ENCODE measurements at places on chromosomes 12 and 14. TPM values are rescaled to one million over a fixed set of nuclear protein-coding genes. Genes with fewer than 3 reads are reported as not detected.

The VDR gene
- 1.5 TPM for total RNA-seq

The MMP19 gene
- 4.5 TPM for total RNA-seq

DNA sequence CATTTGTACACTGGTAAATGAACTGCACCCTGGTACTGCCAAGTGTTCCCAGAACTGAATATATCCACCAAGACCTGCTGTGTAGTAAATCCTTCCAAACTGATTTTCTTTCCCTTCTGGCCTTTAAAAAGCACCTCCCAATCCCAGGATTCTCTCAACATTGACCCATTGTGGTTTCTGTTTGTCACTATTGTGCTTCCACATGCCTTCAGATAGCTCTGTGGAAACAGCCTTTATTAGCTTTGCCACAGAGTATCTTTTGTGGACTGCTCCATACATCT lies 949 bp upstream of the KIF21A start:
- peaks cover 36% of the 10 kb centered on the region for H3K27me3 ChIP-seq
- H3K4me1 ChIP-seq, result peaks cover 2% of the 10 kb centered on the region
- H3K27ac ChIP-seq, result no peak overlapping the region
- H3K36me3 ChIP-seq, result no peaks in the 10 kb centered on the region

DNA sequence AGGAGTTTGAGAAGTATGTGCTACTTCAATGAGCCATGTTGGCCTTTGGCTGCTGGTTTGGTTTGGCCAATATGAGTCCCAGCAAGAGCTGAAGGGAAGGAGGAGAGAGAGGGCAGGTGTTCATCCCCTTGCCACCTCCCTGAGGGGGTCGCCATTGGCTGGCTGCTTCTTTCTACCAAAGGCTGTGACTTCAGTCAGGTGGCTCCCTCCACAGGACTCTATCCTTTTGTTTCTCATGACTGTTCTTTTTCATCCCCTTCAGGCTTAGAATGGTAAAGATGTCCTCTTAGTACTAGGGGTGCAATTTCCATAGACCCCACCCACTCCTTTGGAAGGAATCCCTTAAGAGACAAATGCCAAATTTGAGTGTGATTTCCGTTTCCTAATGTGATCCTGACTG lies 31.2 kb upstream of the OTOGL start:
- H3K27ac ChIP-seq, result no peak overlapping the region
- H3K4me3 ChIP-seq, result no peak overlapping the region
- H3K36me3 ChIP-seq, result no peaks in the 10 kb centered on the region
- H3K27me3 ChIP-seq, result no peaks in the 10 kb centered on the region
- H3K4me1 ChIP-seq, result no peaks in the 10 kb centered on the region
- DNase-seq, result no peak

DNA sequence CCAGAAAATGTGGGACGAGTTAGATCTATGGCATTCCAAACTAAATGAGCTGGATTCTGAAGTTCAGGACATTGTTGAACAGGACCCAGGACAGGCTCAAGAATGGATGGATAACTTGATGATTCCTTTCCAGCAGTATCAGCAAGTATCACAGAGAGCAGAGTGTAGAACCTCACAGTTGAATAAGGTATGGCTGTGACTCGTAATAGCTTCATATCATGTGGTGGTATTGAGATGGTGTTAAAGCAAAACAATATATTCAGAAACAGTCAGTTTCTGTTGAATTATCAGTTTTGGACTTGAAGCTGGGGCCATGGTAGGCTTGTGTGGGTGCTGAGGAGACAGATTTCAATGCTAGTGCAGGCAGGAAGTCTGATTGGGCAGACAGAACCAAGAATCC lies 213.7 kb downstream of the ESR2 start:
- DNase-seq, result no peak
- peaks cover 19% of the 10 kb centered on the region for H3K36me3 ChIP-seq
- no peaks in the 10 kb centered on the region for H3K4me1 ChIP-seq
- no peaks in the 10 kb centered on the region for H3K27me3 ChIP-seq
- no peak overlapping the region for H3K4me3 ChIP-seq

Data from thymus (tissue), 14 donors.